Activated CD8-positive, alpha-beta memory T cell treated with anti-CD3 and anti-CD28 coated beads for 4 hours (primary cell): ENCODE measurements at places on chromosomes 12 and 14.

- DNase-seq = no peak
Measured at GRCh38 chr12:57435293-57435692, 709 bp downstream of the INHBC start.

GRCh38 chr14:80428171-80428570 lies 216.9 kb upstream of the DIO2 start:
- no peak for DNase-seq

DNA sequence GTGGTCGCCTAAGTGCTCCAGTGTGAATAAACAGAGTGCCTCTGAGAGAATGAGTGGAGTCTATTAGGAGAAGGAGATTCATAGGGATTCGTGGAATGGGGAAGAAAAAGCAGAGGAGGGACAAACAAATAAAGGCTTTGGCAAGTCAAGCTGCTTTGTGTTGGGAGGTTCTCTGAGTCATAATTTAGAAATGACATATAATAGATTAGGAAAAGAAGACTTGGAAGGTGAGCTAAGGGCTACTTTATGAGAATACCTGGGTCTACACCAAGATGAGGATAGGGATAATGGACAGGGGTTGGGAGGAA lies 6.4 kb upstream of the NTN4 start:
- no peak for DNase-seq

DNA sequence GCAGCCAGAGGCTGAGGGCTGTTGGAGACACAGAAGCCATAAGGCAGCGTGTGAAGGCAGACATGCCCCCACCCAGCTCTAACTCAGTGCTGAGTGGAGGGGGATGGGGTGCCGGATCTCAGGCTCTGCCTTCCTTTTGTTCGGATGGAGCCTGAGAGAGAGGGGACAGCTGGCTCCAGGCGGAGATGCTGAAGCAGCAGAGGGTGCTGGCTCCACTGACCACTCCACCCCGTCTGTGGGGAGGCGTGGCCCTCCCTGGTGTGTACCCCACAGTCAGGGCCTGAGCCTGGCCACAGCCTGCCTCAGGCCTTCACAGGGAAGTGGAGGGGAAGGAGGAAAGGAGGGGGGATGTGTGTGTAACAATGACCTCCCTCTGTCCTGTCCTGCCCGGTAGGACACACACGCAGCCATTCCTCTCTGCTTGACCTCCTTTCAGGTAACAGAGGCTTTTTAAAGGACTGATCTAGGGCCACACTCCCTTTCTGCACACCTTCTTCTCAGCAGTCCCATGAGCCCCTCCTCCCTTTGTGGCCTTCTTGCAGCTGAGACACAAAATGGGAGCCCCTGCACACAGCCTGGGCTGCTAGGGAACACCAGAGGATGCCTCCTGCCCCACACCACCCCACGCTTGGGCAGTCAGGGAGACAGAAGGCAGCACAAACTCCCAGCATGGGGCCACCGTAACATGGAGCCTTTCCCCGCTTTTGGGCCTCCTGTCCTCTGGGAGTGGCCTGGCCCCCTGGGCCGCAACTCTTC lies 9.6 kb upstream of the ENDOU start:
- DNase-seq = no peak

GRCh38 chr12:50568338-50569091 lies 63.7 kb downstream of the DIP2B start:
- DNase-seq = no peak

- DNase-seq = no peak
Measured at GRCh38 chr12:70467918-70468733, 102.0 kb downstream of the KCNMB4 start.

DNA sequence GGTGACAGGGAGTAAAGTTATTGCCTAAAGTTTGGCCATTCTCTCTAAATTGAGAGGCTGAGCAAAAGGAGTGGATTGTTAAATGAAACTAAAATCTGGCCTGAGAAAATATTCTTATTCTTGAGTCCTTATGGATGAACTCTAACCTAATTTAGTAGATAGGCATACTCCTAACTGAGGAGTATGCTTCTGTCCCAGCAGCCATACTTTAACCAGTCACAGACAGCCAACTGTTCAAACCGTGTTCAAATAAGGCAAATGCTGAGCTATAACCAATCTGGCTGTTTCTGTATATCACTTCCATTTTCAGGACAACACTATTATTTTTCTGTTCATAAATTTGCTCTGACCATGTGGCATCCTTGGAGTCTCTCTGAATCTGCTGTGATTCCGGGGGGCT lies 75.9 kb upstream of the RERGL start:
- DNase-seq = no peak

DNA sequence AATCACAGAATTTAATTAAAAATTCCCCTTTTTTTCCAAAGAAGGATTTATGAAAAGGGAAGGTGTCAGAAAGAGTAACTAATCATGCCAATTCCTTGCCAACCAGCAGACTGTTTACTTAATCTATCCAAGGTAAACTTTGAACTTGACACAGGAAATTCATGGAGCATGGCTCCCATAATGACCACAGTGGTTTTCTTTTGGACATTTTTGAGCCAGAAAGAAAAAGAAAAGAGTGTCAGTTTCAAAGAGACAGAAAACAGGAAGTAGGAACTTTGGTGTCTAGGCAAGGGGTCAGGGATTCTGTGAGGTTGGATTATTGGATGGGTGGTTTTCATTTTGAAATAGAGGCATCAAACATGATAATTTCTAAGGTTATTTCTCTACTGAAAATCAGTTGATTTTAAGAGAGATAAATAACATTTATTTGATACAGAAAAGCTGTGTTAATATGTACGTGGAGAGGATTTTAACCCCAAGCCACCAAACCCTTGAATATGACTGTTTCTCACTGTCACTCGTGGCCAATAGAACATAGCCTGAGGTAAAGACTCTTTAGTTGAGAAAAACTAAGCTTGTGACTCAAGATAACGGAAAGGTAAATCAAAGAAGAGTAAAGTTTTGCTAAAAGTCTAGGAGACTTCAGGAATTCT lies 196.1 kb downstream of the TTC6 start:
- DNase-seq = no peak

- DNase-seq = no peak
Measured at GRCh38 chr12:51817027-51817953, 31.2 kb downstream of the FIGNL2 start.

DNA sequence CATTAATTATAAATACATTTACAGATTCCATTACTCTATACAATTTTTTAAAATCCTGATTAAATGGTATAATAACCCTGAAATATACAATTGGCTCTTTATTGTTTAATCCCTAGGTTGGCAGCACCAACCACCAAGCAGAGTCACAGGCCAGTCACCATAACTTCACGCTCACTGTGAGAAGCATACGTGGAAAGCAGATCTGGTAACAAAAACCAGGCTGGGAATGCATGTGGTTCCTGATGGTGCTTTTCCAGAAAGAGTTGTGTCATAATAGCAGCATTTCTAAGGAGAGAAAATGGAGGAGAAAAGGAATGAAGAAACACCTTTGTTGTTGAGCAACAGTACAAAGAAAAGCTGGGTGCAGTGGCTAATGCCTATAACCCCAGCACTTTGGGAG lies 66.1 kb downstream of the SIX6 start:
- no peak for DNase-seq
